ENCODE measurements at places on chromosomes 3 and 15.
A peak's percentile ranks its signal among the peaks of the same experiment; 100 is the strongest.

- no peak for DNase-seq
Measured at GRCh38 chr15:66133247-66133885, 120.2 kb downstream of the MEGF11 start.

DNA sequence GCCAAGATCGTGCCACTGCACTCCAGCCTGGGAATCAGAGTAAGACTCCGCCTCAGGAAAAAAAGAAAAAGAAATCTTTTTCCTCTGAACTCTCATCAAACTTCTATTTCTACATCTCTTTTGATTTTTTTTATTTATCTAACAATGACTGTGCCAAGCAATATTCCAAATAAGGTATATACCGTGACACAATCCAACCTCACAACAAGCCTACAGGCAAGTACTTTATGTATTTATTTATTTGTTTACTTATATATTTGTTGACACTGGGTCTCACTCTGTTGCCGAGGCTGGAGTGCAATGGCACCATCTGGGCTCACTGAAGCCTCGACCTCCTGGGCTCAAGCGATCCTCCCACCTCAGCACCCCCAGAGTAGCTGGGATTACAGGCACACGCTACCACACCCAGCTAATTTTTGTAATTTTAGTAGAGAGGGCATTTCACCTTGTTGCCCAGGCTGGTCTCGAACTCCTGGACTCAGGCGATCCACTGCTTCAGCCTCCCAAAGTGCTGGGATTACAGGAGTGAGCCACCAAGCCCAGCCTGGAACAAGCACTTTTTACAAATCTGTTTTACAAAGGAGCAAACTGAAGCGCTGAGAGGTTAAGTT lies 94.9 kb upstream of the CHD2 start:
- no peak for DNase-seq

DNA sequence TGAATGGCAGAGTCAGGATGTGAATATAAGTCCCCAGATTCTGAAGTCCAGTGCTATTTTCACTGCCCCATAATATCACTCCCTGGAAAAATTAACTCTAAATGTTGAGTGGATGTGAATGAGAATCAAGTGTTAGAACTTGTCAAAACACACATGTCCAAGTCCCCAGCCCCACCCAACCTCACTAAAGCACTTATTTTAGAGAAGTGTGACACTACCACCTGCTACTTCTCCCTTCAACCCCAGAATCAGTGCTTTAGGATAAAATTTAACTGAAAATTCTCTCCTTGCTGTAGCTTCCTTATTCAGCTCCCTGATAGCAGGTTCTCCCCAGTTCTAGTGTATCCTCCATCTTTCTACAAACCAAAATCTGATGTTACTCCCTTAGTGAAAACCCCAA lies 35.8 kb downstream of the HERC1 start:
- DNase-seq: no peak

DNA sequence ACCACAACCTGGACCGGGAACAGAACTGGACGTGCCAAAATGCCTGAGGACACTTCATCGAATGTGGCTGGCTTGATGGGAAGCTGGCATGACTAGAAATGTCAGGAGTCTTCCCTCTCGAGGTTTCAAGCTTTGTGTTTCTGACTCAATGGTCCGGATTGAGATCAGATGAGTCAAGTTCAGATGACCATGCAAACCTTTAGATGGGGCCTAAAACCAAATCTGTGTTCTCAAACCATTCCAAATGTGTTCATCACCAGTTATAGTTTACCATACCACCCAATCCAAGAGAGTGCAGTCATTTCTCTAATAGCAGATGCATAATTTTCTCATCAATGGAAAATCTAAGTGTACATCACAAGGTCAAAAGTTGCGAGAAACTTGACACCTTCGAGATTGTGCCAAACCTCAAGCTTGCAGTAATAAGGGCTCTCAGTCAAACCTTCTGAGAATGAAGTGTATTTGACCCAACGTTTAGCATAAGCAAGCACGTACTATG lies 369.1 kb downstream of the RORA start:
- no peak for DNase-seq

GRCh38 chr3:46280105-46280797 lies 38.0 kb downstream of the CCR3 start:
- DNase-seq: no peak

DNA sequence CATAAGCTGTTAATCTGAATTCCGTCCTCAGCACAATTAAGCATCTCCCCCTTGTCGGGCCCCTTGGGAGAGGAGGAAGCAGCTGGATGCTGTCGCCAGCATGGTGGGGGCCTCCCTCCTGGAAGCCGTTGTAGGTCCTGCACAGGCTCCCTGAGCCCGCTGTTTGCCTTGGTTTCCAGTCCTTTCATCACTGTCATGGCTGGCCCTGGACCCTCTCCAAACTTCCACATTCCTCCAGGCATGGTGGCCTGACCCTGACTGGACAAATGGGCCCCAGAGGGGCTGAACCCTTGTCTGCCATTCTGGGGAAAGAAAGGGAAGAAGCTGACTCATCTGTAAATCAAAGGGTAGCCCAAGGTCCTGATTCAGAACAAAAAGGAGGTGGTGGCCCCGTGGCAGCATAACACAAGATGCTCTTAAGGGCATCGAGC lies 300.5 kb upstream of the LRRFIP2 start:
- DNase-seq: no peak

- peak; percentile 34 for DNase-seq
Measured at GRCh38 chr3:39378088-39378487, 5.1 kb upstream of the SLC25A38 start.

DNA sequence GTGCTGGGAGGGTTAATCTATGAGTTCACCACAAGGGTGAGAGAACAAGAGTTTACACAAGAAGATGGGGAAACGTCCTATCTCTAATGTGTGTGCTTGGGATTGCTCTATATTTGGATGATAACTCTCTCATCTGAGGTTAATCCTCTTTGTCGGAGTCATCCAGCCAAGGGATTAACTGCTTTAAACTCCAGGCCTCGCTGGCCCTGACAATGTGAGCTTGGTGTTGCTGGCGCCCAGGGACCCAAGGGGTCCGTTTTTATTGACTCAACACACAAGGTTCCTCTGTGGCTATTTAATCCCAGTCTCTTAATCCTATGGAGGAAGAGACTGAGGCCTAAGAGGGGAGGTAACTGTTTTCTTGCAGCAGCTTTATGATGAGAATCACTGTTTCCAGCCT lies 14.2 kb downstream of the SV2B start:
- DNase-seq: no peak

DNA sequence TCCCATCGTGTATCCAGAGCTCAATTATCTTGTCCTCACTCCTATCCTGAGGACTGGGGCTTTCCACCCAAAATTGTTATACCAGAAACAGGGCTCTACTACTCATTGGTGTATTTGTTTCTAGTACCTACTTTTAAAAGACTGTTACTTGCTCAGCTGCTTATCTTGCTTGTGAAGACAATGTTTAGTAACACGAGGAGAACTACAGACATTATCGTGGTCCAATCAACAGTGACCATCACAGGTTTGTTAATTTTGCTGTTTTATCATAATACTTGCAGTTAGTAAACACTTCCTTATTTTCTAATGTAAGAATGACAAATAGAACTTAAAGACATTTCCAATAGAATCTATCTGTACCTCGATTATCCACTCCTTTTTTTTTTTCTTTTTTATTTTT lies 13.5 kb downstream of the LRCH3 start:
- DNase-seq: no peak

DNA sequence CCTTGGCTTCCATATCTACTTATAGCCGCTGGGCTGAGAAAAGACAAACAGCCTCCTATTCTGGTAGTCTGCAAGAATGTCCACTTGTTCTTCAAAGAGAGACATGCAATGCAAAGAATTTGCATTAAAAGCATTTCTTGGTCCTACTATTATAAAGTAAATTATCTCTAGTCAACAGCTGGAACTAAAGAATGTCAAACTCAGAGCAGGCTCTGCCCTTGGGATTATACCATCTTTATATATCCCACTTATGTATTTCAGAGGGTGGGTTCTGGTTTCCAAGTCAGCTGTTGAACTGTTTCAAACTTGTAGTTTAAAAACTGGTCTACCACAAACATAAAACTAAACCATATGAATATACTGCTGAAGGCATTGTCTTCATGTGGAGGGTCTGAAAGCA lies 7.0 kb upstream of the ACTC1 start:
- no peak for DNase-seq

DNA sequence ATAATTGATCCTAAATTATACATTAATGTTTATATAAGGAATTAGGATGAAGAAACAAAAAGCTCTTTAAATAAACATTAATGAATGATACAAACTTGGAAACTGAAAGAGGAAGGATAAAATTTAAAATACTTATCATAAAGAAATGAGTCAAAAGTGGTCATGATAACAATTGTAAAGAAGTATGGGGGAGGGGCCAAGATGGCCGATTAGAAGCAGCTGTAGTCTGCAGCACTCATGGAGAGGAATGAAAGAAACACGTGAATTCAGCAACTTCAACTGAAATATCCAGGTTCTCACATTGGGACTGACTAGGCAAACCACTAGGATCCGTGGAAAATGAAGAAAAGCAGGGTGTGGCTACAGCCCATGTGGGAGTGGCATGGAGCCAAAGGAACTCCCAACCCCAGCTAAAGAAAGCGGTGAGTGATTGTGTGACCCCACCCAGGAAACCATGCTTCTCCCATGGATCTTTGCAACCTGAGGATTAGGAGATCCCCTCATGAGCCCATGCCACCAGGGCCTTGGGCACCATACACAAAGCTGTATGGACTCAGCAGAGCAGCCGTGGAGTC lies 13.1 kb upstream of the CP start:
- no peak for DNase-seq

DNA sequence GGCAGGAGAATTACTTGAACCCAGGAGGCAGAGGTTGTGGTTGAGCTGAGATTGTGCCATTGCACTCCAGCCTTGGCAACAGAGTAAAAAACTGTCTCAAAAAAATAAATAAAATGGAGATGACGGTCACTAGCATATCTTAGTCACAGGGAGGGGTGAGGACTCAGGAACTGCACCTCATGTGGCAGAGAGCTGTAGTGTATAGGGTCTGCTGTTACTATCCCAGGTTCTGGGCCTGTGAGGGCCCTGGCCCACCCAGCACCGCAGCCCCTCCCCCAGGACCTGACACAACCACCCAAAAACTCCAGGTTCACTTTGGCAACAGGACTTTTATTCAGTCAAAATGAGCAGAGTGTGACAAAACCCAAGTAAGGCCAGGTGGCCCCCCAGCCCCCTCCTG lies 22.3 kb downstream of the RNU5B-1 start:
- DNase-seq: no peak

GRCh38 chr15:60000824-60001609 lies 3.1 kb upstream of the FOXB1 start:
- no peak for DNase-seq

DNA sequence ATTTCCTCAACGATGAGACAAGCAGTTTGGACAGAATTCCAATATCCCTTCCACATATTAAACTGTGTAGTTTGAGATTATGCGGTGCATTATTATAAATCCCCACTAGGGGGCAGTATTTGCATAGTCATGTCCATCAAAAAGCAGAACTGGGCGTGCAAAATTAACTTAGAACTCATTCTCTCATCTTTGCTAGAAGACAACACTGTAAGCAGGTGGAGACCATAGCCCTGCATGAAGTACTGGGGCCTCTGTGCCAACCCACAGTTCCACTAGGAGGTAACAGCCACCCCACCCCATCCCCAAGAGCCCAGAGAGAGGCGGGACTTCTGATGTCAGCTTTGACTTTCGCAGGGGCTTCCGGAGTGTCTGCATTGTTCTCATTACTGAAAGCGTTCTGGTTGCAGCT lies 106.6 kb upstream of the TMC3 start:
- peak; percentile 19 for DNase-seq

GRCh38 chr3:15923640-15924405 lies 126.0 kb upstream of the ANKRD28 start:
- no peak for DNase-seq

DNA sequence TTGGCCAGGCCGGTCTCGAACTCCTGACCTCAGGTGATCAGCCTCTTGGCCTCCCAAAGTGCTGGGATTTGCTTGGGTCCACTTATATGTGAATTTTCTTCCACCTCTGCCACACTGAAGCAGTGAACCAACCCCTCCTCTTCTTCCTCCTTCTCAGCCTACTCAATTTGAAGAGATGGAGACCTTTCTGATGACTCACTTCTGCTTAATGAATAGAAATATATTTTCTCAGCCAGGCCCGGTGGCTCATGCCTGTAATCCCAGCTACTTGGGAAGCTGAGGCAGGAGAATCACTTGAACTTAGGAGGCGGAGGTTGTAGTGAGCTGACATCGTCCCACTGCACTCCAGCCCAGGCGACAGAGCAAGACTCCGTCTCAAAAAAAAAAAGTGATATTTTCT lies 46.8 kb upstream of the GATM start:
- DNase-seq: no peak

GRCh38 chr3:151584566-151584965 lies 123.7 kb upstream of the IGSF10 start:
- no peak for DNase-seq

DNA sequence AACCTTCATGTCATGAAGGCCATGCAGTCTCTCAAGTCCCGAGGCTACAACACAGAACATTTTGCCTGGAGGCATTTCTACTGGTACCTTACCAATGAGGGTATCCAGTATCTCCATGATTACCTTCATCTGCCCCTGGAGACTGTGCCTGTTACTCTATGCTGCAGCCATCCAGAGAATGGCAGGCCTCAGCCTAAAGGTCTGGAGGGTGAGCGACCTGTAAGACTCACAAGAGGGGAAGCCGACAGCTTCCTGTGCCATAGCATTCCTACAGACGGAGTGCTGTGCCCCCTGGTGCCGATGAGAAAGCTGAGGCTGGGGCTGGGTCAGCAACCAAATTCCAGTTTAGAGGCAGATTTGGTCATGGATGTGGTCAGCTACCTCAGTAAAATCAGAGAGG lies 51.3 kb upstream of the CADPS start:
- DNase-seq: no peak

- no peak for DNase-seq
Measured at GRCh38 chr15:40931300-40932142, 2.4 kb downstream of the DLL4 start.

- no peak for DNase-seq
Measured at GRCh38 chr3:170751083-170751898, 118.7 kb downstream of the RPL22L1 start.

DNA sequence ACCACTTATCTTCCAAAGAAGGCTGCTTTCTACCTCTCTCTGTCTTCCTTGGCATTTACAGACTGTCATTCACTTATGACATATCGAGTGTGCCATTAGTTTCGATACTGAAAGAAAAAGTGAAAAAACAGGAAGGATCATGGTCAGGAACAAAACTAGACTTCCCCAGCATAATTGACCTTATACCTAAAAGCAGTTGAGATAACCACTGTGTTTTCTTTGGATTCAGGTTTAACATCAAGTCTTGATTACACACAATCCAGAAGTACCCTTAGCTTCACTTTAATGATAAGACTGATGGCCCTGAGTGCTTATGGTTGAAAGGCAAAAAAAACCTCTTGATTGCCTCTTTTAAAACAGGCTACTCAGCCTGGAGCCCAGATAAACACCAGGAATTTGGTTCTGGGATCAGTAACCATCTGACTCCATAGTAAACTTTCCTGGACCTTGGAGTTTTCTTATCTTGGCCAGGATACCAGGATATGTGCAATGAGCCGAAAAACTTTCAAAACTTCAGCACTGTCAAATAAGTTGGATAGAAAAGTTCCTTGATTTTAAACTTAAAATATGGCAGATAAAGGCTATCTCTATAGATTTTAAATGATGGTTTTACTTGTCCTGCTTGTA lies 5.0 kb upstream of the UACA start:
- no peak for DNase-seq

- DNase-seq: no peak
Measured at GRCh38 chr15:95663156-95664100, 667.1 kb upstream of the NR2F2 start.

- DNase-seq: no peak
Measured at GRCh38 chr3:89238846-89239245, 131.4 kb downstream of the EPHA3 start.
